ENCODE measurements at places on chromosomes 5 and 9. TPM values are rescaled to one million over a fixed set of nuclear protein-coding genes. Genes with fewer than 3 reads are reported as not detected.

The OR1J2 gene
- total RNA-seq, result not detected

The DMRT3 gene
- 0.41 TPM for total RNA-seq

The PCDHA7 gene
- 0.36 TPM for total RNA-seq

The FBP2 gene
- not detected for total RNA-seq

The LHX2 gene
- total RNA-seq, result 59.5 TPM

The FAM221B gene
- total RNA-seq, result not detected

The ACTBL2 gene
- not detected for total RNA-seq

The NEUROG1 gene
- total RNA-seq, result not detected

The DOCK8 gene
- total RNA-seq, result 0.93 TPM

The MCC gene
- total RNA-seq, result 2.5 TPM

The GABRA1 gene
- not detected for total RNA-seq

The CDKN2B gene
- 0.06 TPM for total RNA-seq

The PCDHGC3 gene
- total RNA-seq, result 14.7 TPM

- peak; percentile 52 for DNase-seq
- H3K4me3 ChIP-seq, result no peak overlapping the region
- no peaks in the 10 kb centered on the region for H3K4me1 ChIP-seq
- no peaks in the 10 kb centered on the region for H3K27me3 ChIP-seq
- no peak overlapping the region for H3K27ac ChIP-seq
Measured at GRCh38 chr5:39714036-39714698, 289.4 kb upstream of the DAB2 start.

GRCh38 chr9:31541721-31542281 lies 842.6 kb upstream of the ACO1 start:
- H3K4me3 ChIP-seq, result no peak overlapping the region
- no peak for DNase-seq
- no peak overlapping the region for H3K27ac ChIP-seq
- no peaks in the 10 kb centered on the region for H3K36me3 ChIP-seq
- H3K4me1 ChIP-seq, result peaks cover 4% of the 10 kb centered on the region

GRCh38 chr5:1865948-1866347 lies 16.8 kb downstream of the IRX4 start:
- peaks cover 58% of the 10 kb centered on the region for H3K27me3 ChIP-seq
- no peak for DNase-seq
- H3K4me1 ChIP-seq, result no peaks in the 10 kb centered on the region
- H3K36me3 ChIP-seq, result no peaks in the 10 kb centered on the region
- no peak overlapping the region for H3K4me3 ChIP-seq
- no peak overlapping the region for H3K27ac ChIP-seq

DNA sequence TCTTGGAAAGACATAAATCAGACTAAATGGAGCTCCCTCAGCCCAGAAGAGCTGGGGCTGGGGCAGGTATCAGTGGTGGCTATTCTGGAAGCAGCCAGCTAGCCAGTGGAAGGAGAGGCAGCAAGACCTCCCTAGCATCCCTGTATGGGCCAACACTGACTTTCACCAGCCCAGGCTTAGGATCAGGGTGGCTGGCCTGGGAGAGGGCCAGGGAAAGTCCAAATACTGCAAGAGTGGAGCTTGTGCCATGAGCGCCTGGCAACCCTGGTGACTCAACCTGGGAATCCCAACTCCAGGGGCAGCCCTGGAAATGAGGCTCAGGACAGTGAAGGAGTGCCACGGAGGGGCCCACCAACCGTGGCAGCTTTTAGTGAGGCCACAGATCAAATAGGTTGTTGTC lies 7.6 kb upstream of the IRF1 start:
- no peaks in the 10 kb centered on the region for H3K4me1 ChIP-seq
- H3K27me3 ChIP-seq, result peaks cover 18% of the 10 kb centered on the region
- no peak overlapping the region for H3K27ac ChIP-seq
- H3K36me3 ChIP-seq, result no peaks in the 10 kb centered on the region
- no peak overlapping the region for H3K4me3 ChIP-seq
- DNase-seq, result no peak

GRCh38 chr9:134502266-134502791 lies 139.3 kb upstream of the COL5A1 start:
- H3K4me1 ChIP-seq, result no peaks in the 10 kb centered on the region
- no peak overlapping the region for H3K4me3 ChIP-seq
- H3K27me3 ChIP-seq, result no peaks in the 10 kb centered on the region
- no peaks in the 10 kb centered on the region for H3K36me3 ChIP-seq
- H3K27ac ChIP-seq, result no peak overlapping the region
- DNase-seq, result no peak

GRCh38 chr5:122436615-122437014 lies 124.6 kb downstream of the SNCAIP start:
- H3K27ac ChIP-seq, result no peak overlapping the region
- no peaks in the 10 kb centered on the region for H3K36me3 ChIP-seq
- peaks cover 12% of the 10 kb centered on the region for H3K4me1 ChIP-seq
- DNase-seq, result no peak
- H3K27me3 ChIP-seq, result no peaks in the 10 kb centered on the region

DNA sequence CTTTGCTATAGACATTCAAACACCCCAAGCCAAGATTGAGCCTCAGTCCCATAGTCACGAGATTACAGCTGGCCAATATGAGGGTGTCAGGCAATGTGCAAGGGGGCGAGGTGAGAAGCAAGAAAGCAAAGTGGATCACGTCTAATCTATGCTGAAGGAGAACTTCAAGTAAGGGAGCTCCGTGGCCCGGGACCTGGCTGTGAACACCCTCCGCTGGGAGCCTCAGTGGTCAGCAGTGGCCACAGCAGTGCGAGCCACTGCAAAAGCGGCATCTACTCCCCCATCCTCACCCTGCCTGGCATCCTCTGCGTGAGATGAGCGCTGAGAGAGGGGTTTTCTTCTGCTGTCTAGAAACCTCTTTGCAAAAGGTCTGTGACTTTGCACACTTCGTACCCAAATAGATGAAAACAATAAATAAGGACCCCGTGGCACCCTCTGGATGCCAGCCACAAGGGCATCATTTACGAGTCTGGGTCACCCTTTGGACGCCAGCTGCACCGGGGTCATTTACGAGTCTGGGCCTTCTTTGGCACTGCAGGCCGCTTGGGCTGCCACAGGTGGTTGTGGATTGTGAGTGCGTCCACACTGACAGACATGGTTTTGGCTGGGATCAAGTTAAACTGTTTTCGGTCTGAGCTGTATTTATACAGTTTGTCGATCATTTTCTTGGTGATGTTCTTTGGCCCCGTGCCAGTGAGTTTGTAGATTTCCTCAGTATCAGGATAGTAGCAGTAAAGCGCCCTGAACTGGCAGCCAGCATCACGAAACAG lies 96.4 kb downstream of the CAMSAP1 start:
- no peaks in the 10 kb centered on the region for H3K27me3 ChIP-seq
- H3K27ac ChIP-seq, result no peak overlapping the region
- no peak for DNase-seq
- no peak overlapping the region for H3K4me3 ChIP-seq

DNA sequence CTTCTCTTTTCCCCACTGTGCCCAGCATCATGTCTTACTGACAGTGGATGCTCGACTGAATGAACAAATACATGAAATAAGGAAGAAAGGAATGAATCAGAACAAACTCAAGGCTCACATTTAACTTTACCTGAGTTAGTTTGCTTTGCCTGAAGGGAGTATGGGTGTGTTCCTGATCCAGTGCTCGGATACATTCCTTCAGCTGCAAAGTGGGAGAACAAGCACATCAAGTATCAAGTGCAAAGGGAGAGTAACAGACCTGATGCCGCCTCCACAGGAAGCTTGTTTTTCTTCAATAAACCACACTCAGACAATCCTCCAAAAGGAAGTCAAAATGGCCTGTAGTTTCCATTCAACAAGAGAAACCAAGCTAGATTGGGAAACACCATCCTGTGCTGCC lies 66.1 kb downstream of the KIF24 start:
- H3K27ac ChIP-seq, result no peak overlapping the region
- no peak overlapping the region for H3K4me3 ChIP-seq
- H3K27me3 ChIP-seq, result no peaks in the 10 kb centered on the region
- no peaks in the 10 kb centered on the region for H3K4me1 ChIP-seq

DNA sequence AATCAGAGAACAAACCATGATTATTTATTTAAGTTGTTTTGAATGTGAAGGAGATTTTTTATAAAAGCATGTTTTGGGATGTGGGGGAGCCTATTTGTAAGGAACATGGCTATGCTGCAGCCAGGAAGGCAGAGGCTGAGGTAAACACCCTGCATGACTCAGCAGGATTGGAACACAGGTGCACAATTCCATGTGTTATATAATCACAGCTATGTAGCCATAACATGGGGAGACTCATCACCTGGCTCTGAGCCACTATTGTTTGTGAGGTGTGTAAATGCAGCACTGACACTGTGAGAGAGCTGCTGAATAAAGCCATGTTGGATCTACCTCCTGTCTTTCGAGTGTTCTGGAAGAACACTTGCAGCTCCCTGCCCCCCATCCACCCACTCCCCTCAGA lies 1009.8 kb downstream of the DNAH5 start:
- H3K4me3 ChIP-seq, result no peak overlapping the region
- no peaks in the 10 kb centered on the region for H3K36me3 ChIP-seq
- H3K4me1 ChIP-seq, result no peaks in the 10 kb centered on the region
- no peaks in the 10 kb centered on the region for H3K27me3 ChIP-seq

- no peaks in the 10 kb centered on the region for H3K4me1 ChIP-seq
- H3K36me3 ChIP-seq, result no peaks in the 10 kb centered on the region
- H3K4me3 ChIP-seq, result no peak overlapping the region
Measured at GRCh38 chr5:82406205-82406773, 128.1 kb upstream of the RPS23 start.

DNA sequence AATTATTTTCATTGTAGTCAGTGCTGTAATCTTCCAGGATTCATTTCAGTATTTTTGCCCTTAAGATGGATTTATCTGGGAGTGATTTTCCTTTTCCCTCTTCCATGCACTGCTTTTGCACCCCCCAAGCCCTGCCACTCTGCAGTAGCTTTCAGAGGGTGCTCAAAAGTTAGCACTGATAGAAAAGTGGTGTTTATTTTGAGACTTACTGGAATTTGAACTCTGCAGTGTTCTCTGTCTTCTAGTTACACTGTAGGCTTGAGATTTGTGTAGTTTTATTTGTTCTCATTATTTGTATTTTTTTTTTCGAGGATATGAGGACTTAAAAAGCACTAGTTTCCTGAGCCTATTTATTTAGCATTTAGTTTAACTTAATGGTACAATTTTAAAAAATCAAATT lies 70.5 kb downstream of the HSD17B4 start:
- peaks cover 9% of the 10 kb centered on the region for H3K4me1 ChIP-seq
- H3K27me3 ChIP-seq, result no peaks in the 10 kb centered on the region
- no peak overlapping the region for H3K4me3 ChIP-seq
- H3K36me3 ChIP-seq, result no peaks in the 10 kb centered on the region

- H3K4me3 ChIP-seq, result no peak overlapping the region
- no peak overlapping the region for H3K27ac ChIP-seq
- peaks cover 12% of the 10 kb centered on the region for H3K27me3 ChIP-seq
Measured at GRCh38 chr9:129171993-129172751, 5.9 kb downstream of the IER5L start.

- no peak overlapping the region for H3K27ac ChIP-seq
- no peak overlapping the region for H3K4me3 ChIP-seq
Measured at GRCh38 chr5:11770310-11770709, 133.9 kb downstream of the CTNND2 start.

DNA sequence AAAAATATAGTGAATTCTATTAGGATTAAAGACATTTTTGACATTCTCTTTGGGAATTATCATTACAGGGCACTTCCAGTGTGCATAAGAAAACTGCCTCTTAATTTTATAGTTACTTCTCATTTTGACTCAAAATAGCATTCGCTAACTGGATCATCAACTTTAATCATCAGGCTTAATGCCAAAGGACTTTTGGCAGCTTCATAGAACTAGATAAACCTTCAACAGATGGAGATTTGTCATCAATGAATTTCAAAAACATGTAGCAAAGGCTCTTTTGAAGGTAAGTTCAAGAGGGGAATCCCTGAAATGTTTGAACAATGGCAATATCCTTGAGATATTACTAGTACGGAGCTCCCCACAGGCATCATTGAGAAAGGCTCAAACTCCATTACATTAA lies 447.2 kb downstream of the PDE4D start:
- H3K4me1 ChIP-seq, result no peaks in the 10 kb centered on the region
- H3K36me3 ChIP-seq, result no peaks in the 10 kb centered on the region
- DNase-seq, result no peak
- H3K4me3 ChIP-seq, result no peak overlapping the region

GRCh38 chr9:21154018-21154608 lies 12.3 kb downstream of the IFNA21 start:
- no peak overlapping the region for H3K27ac ChIP-seq
- no peaks in the 10 kb centered on the region for H3K36me3 ChIP-seq
- peak; percentile 42 for DNase-seq
- no peaks in the 10 kb centered on the region for H3K27me3 ChIP-seq

- DNase-seq, result no peak
- H3K36me3 ChIP-seq, result no peaks in the 10 kb centered on the region
- H3K4me1 ChIP-seq, result peaks cover 4% of the 10 kb centered on the region
- H3K27ac ChIP-seq, result no peak overlapping the region
Measured at GRCh38 chr9:109401990-109402318, 81.1 kb upstream of the EPB41L4B start.

DNA sequence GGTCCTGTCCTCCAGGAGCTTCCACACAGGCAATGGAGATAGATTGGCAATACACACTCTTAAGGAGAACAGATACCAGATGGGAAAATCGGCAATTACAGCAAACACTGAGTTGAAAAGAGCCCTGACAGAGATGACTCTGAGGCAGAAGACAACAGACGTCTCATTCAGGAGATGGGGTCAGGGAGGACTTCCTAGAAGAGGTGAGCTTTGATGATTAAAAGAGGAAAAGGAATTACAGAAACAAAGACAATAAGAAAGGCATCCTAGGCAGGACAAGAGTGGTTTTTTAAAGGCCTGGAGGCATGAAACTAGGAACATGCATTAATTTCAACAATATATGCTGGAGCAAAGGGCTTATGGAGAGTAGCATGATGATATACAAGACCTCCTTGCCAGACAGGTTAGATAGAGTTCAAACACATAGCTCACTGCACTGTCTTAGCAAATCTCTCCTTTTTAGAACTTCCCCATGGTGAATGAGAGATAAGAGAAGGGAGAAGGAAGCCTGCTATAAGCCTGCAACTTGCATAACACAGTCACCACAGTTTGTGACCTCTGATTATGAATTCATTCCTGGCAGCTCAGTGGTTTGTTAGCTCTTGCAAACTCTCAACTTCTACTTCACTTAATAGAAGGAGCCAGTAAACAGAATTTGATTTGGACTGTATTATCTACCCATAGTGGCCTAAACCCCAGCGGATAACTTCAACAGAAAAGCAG lies 48.5 kb downstream of the SIL1 start:
- H3K4me3 ChIP-seq, result no peak overlapping the region
- no peaks in the 10 kb centered on the region for H3K36me3 ChIP-seq
- H3K4me1 ChIP-seq, result peaks cover 8% of the 10 kb centered on the region
- no peak overlapping the region for H3K27ac ChIP-seq

All from neural progenitor cell (in vitro differentiated cells).